ENCODE measurements at places on chromosomes 5 and 9.

DNA sequence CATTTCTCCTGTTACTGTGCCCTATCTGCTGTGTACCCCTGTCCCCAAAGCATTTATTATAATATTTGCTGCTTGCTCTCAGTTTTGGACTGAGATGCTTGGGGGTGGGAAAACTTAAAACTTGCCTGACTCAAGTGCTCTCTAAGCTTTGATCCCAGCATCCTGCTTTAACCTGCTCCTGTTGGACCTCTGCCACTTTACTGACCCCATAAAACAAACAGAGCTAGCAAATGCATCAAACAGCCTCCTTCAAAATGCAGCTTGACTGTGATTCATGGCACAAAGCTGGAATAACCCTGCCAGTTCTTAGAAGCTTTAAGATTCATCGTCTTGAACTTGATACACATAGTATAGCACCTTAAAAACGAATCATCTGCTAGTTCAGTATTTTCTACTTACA lies 212.5 kb downstream of the DEPDC1B start:
- peak; percentile 28 for DNase-seq

DNA sequence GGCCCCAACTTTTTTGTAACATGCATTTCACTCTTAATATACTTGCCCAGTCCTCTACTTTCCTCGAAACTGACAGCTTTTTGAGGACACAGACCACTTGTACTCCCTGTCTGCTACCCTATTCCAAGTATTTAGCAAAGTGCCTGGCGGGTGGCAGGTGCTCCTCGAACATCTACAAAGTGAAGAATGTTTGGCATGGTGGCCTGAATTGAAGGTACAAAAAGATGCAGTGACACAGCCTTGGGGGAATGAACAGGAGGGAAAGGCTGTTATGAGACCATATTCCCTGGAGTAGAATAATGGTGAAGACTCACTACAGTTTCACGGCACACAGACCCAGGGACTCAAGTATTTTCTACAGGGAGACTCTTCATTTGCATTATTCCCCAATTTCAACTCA lies 590.9 kb downstream of the PRELID2 start:
- DNase-seq = no peak

DNA sequence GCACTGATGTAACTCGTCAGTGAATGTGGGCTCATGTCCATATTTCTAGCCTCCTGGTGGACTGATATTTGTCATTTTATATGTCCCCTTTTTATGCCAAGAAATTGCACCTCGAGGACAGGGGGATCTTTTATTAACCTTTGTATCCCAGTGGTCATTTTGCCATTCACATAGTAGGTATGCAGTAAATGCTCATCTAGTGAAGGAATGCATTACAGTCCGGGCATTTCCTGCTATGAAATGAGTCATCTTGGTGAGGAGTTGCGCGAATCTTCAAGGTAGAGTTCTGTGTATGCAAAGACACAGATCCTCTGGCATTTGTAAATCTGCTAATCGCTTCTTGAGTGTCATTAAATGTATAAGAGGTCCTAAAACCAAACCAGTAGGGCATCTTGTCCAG lies 755.5 kb upstream of the ADAMTS16 start:
- no peak for DNase-seq

GRCh38 chr5:104661256-104661655 lies 1098.7 kb upstream of the NUDT12 start:
- no peak for DNase-seq

GRCh38 chr9:74500584-74500924 lies 3.4 kb downstream of the RORB start:
- DNase-seq = no peak

GRCh38 chr5:139761057-139761450 lies 34.6 kb upstream of the PSD2 start:
- no peak for DNase-seq

DNA sequence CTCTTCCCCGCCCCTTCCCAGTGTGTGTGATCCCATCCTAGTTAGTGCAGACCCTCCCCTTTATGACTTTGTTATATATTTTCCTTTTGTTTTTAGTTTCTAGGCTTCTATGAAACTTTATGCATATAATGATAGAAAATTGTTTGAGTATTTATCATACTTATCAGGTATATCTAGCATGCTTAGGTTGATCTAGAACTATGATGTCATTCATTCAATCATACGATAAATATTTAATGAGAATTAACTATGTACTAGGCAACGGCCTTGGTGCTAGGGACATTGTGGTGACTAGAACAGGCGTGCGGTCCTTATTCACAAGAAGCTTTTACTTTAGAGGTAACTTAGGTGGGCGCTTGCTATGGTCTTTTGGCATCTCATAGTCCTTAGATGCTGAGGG lies 13.6 kb upstream of the ANKRD55 start:
- DNase-seq = no peak

- DNase-seq = no peak
These were observed 128.7 kb downstream of the CDC42SE2 start for GRCh38 chr5:131392466-131393095.

DNA sequence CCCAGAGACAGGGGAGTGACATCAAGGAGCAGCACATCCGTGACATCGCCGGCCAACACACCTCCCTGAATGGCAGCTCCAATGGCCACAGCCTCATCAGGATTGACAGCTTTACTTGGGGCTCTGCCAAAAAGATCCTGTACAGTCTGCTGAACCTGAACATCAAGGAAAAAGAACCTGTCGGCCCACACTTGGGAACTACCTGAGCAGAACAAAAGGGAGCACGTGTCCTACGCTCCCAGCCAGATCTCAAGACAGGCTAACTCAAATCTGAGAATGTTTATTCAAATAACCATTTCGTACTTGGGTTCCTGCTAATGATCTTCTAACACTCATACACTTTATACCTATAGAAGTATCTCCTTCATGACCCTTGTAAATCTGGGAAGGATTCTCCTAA lies 15.3 kb downstream of the HSPA9 start:
- DNase-seq = no peak

GRCh38 chr5:131475541-131475941 lies 159.5 kb downstream of the RAPGEF6 start:
- DNase-seq = no peak

- DNase-seq = no peak
These were observed 46.0 kb downstream of the C7 start for GRCh38 chr5:40955313-40955712.

DNA sequence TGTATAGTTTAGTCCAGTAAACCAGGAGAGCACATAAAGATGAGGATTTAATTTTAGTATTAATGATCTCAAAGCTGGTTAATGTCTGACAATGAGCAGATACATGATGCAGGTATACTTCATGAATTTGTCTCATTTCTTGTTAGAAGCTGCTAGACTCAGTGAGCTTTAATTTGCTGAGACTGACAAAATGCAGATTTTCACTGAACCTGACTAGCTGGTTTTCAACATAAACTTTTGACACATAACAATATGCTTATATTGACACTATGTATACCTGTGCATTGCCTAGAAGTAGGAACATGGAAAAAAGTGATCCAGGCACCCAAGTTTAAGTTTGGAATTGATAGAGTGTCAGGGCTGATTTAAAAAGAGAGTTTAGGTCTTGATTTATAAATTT lies 10.8 kb downstream of the UBLCP1 start:
- DNase-seq = no peak

DNA sequence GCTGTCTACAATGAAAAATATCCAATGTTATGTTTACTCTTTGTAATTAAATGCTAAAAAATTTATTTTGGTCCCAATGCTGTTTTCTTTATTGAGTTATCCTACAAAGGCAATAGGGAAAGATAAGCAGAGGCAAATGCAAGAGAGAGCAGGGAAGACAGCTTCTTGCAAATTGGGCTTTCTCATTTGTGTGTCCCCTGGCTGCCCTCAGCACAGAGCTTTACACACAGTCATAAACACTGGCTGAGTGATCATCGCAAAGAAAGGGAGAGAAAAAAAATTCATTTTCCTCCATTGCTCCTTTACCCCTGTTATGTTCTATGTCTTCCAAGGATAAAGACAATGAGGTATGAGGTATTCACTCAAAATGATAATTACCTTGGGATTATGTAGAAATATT lies 2.3 kb upstream of the TSSK1B start:
- no peak for DNase-seq

DNA sequence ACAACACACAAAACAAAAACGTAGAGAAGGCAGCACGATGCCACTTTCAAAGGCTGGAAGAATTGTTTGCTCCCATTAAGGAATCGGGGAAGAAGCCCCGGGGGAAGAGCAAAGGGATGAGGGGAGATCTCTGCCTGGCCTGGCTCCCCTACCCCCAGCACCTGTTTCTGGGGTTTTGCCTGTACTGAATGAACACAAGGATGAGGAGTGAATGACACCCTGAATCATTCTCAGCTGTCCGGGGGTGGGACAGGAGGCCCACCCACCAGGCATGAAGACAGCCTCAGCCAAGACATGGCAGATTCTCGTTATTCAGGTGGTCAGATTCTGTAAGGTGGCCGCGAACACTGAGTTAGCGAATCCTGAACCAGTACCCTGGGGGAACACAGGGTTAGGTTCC lies 7.5 kb downstream of the TBC1D9B start:
- no peak for DNase-seq

DNA sequence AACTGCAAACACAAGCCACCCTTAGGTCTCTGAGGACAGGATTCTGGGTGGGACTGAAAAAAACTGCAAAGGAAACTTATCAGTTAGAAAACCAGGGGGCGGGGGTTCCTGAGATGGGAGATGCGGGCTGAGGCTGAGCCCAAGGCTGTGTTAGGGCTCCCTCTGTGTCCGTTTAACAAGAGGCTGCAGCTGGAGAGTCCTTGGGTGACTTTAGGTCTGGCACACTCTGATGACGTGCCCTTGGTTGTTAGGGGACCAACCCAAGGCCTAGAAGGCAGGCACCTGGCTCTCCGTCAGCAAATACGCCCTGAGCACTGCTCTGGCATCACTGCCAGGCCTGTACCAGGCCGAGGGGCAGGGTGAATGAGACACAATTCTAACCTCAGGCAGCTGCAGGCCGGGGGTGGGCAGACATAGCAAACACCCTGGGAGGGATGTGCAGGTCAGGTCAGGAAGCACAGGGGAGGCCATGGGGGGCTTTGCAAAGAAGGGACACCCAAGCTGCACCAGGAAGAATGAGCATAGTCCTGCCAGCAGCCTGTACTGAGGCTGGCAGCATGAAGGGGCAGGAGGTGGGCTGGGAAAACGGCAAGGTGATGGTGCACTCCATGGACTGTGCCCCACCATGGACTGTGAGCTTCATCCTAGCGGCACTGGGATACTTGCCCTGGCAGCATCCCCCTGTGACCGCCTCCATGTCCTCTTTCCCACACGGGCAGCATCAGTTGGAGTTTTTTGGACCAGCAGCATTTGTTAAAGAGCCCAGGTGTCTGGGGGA lies 137.9 kb downstream of the GABBR2 start:
- no peak for DNase-seq

- DNase-seq = peak; percentile 55
These were observed 10.7 kb upstream of the SLC22A4 start for GRCh38 chr5:132283423-132284043.

DNA sequence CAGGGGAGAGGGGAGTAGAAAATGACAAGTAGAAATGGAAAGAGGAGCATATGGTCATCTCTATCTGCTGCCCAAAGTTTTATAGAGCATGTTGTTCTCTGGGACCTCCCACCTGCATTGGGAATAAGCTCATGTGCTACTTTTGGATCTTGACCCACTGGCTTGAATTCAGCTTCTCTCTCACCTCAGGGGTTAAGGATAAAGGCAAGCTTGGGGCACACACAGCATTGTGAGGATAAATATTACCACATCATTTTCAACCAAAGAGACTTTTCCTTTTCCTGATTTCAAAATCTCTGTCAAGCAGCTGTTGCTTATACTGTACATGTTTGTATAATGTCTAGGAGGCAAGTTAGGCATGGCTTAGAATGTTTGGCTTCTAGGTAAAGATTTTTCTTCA lies 16.6 kb downstream of the ATP10B start:
- DNase-seq = no peak

DNA sequence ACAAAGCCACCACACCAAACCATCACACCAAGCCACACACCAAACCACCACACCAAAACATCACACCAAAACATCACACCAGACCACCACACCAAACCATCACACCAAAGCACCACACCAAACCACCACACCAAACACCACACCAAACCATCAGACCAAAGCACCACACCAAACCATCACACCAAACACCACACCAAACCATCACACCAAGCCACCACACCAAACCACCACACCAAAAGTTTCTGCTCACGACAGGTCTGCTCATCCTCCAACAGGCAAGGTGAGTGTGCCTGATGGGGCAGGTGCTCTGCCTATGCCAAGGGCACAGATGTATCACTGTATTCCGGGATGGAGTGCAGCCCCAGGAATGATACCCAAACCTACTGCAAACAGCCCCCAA lies 87.9 kb upstream of the FSTL4 start:
- DNase-seq = no peak
